ENCODE measurements at places on chromosomes 2 and 18. TPM values are rescaled to one million over a fixed set of nuclear protein-coding genes. Genes with fewer than 3 reads are reported as not detected.

Gene RALB
- 24.6 TPM for total RNA-seq

Gene KLHL30
- total RNA-seq, result not detected

- no peak for DNase-seq
These were observed 69.3 kb downstream of the NPAS2 start for GRCh38 chr2:100889286-100889685.

DNA sequence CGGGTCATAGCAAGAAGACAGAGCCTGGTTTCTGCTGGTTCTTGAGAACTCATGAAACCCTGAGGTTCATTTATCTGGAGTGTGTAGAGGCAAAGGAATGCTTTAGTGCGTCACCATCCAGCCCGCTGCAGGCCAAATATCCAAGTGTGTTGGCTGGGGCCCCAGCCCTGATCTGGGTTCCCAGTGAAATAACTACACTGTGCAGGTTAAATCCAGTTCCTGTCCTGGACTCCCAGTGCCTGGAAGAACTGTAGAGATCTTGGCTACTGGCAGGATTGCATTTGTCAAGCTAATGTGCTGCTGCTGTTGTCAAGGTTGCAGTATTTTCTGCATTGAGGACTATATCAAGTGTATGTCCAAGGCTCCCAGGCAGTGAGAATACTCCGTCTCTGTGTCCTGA is 89.9 kb downstream of the MAPK4 start:
- DNase-seq, result no peak

- no peak for DNase-seq
These were observed 8.1 kb upstream of the HES6 start for GRCh38 chr2:238247841-238248453.

Gene BOLL
- total RNA-seq, result not detected

GRCh38 chr2:120531365-120531764 is 185.4 kb downstream of the INHBB start:
- no peak for DNase-seq

Gene GALNT14
- total RNA-seq, result 2.7 TPM

DNA sequence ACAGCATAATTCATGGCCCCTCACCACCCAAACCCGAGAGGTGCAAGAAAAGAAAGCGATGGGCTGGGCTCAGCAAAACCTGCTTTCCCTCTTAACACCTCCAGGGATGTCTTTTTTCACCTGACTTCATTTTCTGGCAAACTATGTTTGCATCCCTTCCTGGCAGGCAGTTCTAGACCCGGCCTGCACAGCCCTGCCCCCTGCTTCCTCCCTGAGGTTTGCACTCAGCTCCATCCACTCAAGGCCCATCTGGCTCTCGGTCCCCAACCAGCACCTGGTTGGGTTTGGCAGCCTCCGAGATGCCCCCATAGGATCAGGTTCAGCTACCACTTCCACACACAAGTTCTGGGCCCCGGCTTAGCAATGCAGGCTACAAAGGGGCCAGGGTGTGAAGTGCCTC is 185.7 kb downstream of the SMAD7 start:
- DNase-seq, result no peak

GRCh38 chr2:51612387-51612786 is 580.5 kb upstream of the NRXN1 start:
- DNase-seq, result no peak

Gene LIMS4
- 0.55 TPM for total RNA-seq

DNA sequence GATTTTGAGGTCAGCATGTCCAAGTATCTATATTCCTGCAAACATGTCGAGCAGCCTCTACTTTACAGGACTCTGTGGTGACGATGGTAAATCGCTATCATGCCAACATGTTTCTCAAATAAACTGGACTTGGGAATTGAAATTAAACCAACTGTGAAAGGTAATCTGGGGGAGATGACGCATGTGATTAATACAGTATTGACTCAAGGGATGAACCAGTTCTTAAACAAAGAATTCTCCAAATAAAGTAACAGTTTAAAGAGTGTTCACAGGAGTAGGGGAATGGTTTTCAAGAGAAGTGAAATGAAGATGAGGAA is 54.3 kb downstream of the THUMPD2 start:
- no peak for DNase-seq

Gene COL5A2
- total RNA-seq, result 10.5 TPM

Gene ICA1L
- 4.5 TPM for total RNA-seq

Gene GLI2
- total RNA-seq, result 59.3 TPM

Gene LOXHD1
- 0.11 TPM for total RNA-seq

DNA sequence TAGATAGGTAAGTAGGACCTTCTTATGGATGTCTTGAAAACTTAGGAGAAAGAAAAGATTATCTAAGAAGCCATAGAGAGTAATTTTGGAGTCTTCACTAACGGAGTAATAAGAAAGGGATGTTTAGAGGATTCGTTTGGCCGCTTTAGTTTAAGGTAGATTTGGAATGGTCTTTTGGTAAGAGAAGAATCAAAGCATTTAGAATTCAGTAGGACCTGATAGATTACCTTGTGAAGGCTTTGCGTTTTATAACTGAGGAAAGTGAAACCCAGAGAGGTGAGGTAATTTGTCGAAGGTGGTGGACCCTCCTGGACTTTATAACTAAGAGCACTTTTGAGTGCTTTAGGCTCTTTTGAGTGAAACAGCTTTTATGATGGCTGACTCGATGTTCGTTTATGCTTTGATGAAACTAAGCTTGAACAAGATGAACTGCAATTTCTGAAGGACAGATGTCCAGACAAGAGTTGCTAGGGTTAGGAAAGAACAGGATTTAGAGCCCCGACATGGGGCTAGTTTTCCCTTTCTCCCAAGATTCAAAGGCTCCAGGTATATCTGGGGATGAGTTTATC is 1.3 kb downstream of the MYL12B start:
- DNase-seq, result no peak

Gene HOXD13
- not detected for total RNA-seq

DNA sequence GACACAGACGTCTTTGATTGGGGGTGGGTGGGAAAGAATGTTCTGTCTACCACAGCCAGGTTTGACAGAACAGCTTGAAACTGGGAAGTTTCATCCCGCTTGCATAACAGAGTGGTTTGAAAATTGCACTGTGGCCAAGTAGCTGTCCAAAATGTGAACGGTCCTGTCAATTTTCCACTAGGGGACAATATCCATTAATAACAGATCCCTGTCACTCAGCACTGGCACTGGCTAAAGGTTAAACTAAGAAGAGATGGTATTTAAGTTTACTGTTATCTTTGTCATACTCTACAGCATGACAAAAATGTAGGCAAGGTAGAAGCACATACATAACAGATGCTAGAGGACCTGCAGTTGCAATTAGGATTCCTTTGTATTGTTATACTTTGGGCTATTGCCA is 55.6 kb upstream of the ACMSD start:
- no peak for DNase-seq

DNA sequence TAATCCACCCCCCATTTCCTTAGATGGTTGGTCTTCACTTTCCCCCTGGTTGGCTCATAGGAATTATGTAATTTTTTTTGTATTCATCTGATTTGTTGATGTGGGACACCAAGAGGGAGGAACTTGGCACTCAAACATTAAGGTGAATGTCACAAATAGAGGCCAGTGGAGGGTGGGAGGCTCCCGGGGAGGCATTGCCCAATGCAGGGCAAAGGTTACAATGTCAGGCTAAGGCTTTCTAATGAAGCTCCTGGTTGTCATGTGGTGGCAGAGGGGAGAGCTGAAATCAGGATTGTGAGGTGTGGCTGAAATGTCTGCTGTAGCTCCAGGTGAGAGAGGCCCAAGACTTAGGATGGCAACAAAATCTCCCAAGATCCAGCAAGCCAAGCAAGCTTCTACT is 42.7 kb downstream of the MPHOSPH10 start:
- no peak for DNase-seq

GRCh38 chr2:133415210-133415876 is 152.9 kb downstream of the NCKAP5 start:
- no peak for DNase-seq

GRCh38 chr2:163348857-163349380 is 386.9 kb downstream of the FIGN start:
- no peak for DNase-seq

Gene CD207
- total RNA-seq, result not detected

DNA sequence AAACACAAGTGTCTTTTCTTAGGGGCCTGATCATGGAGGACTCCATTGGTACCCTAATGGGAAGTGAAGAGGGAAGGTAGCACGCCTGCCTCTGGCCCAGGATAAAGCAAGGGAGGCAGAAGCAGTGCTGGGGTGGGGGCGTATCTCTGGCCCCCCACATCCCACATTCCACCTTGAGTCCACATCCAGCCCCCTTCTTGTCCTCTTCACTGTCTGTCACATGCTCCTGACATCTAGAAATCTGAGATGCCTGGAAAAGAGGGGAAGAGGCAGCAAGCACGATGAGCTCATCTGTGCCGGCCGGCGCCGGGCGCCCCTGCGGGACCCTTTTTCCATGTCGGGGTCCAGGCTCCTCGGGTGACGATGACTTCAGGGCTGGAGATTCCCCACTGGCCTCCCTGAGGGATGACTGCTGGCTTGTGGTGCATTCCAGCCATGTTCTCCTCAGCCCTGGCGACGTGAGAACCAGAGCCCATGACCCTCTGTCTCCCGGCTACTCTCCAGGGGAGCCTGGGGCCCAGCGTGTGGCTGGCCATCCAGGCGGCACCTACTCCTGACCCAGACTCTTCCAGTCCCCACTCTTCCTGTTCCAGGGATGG is 277.5 kb downstream of the DYSF start:
- no peak for DNase-seq

Gene MARCO
- not detected for total RNA-seq

Gene DHRS9
- not detected for total RNA-seq

Gene ITGA4
- 1.3 TPM for total RNA-seq

Gene GATA6
- not detected for total RNA-seq

Gene FLACC1
- 0.42 TPM for total RNA-seq

Gene OSBPL1A
- total RNA-seq, result 32.0 TPM

Gene LHCGR
- 0.44 TPM for total RNA-seq

Gene SERPINB11
- total RNA-seq, result not detected

DNA sequence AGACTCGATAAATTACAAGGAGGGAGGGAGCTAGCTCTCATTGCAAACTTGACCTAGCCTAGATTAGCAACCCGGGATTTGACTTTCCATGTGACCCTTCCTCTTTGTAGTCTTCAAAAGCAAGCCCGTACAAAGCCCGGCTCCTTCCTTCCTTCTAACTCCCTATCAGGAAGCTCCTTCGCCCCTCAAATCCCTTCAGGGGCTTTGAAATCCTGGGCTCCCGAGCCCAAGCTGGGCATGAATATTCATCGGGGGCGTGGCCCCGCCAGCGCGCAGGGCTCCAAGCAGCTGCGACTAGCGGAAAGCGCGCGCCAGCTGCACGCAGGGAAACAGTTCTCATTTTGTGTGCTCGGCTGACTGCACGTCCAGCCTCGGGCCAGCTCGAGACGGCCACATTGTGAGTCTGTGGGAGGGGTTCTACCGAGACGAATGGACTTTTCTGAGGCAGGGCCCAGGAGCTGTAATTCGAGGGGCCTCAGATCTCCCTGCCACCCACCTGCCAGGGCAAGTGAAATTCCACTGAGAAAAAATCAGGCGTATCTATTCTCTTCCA is 84.0 kb upstream of the PELI1 start:
- DNase-seq, result peak; percentile 97

DNA sequence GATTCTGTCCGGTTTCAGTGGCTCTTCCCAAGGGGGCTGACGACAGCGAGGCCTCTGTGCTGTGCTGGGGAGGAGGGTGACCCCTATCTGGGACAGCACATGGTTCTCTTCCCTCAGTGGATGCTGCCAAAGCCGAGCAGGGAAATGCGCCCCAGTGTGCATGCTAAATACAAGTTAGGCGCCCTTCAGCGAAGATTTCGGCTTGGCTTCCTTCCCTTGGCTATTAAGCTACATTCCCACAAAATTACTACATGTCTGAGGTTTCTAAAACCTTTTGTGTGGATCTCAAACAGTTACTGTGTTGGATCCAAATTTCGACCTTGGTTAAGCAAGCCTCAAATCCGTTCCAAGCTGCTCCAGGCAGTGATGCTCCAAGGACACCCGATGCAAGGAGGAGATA is 440.3 kb downstream of the NRXN1 start:
- no peak for DNase-seq

DNA sequence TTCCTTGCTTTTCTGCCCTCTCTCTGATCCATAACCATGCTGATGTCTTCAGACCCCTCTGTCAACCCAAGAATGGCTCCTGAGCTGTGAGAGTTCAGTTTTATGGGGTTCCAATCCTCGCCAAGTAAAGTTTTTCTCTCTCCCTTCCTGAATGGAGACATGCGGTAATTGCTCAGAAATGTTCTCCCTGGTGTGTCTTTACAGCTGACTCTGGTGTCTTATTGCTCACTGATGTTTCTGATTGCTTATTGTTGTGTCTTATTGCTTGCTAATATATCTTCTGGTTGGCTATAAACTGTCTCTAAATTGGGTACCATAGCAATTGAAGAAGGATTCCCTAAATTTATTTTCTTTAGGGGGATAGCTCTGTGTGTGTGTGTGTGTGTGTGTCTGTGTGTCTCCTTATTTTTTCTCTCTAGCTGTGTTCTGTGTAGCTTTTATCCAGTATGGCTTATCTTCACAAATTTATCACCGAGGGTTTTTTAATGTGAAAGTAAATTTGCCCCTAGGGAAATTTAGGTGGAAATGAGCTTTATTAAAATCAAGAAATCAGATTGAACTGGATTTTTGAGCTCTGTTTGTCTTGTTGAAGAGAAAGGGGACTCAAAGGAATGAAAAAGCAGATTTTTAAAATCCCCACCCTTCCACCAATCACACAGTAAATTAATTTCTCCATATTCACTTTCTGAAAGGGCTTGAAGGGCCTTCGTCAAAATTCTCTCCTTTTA is 19.5 kb downstream of the MGAT5 start:
- no peak for DNase-seq

Gene ASB18
- not detected for total RNA-seq
